ENCODE measurements at places on chromosomes 11 and 22. TPM values are rescaled to one million over a fixed set of nuclear protein-coding genes. Genes with fewer than 3 reads are reported as not detected.

Gene OSBP2
- 0.42 TPM for total RNA-seq

Gene APOBEC3B
- total RNA-seq, result 13.3 TPM

Gene RAB3IL1
- total RNA-seq, result not detected

Gene ASCC2
- total RNA-seq, result 86.5 TPM

Gene UCP2
- total RNA-seq, result 218 TPM

Gene WNT11
- 0.26 TPM for total RNA-seq

Gene BACE1
- total RNA-seq, result 1.0 TPM

Gene OR52E8
- not detected for total RNA-seq

Gene VPREB1
- not detected for total RNA-seq

Gene KCTD14
- 0.21 TPM for total RNA-seq

Gene BTBD18
- total RNA-seq, result not detected

Gene SLC25A18
- total RNA-seq, result not detected

Gene OR51B4
- total RNA-seq, result not detected

Gene DUSP8
- total RNA-seq, result 0.13 TPM

Gene OR5B21
- 0.40 TPM for total RNA-seq

Gene APOC3
- total RNA-seq, result not detected

Gene MS4A6E
- total RNA-seq, result not detected

Gene CACNA1I
- 0.74 TPM for total RNA-seq

Gene CAPN1
- 170 TPM for total RNA-seq

Gene LRRC56
- 1.9 TPM for total RNA-seq

Gene MS4A6A
- not detected for total RNA-seq

Gene MRGPRX4
- not detected for total RNA-seq

Gene CD81
- 145 TPM for total RNA-seq

Gene APBB1
- total RNA-seq, result 51.7 TPM

Gene CDC45
- total RNA-seq, result 94.3 TPM

Gene TNNT3
- total RNA-seq, result 2.6 TPM

Gene TSSK2
- not detected for total RNA-seq

Gene TEX54
- total RNA-seq, result not detected

Gene PIWIL4
- 0.39 TPM for total RNA-seq

Gene SLC22A8
- not detected for total RNA-seq

Gene THY1
- not detected for total RNA-seq

Gene IFT27
- 27.2 TPM for total RNA-seq

Gene AIFM3
- total RNA-seq, result 0.37 TPM

Gene OR10A2
- total RNA-seq, result not detected

Gene TRPC6
- total RNA-seq, result not detected

Gene MISFA
- not detected for total RNA-seq

Gene RASL10A
- total RNA-seq, result 1.4 TPM

Gene UBE2L3
- total RNA-seq, result 69.6 TPM

Gene SPI1
- not detected for total RNA-seq

Gene APOL3
- 77.1 TPM for total RNA-seq

Gene IL17RA
- 43.4 TPM for total RNA-seq

Gene C11orf91
- not detected for total RNA-seq

Gene MS4A4A
- total RNA-seq, result not detected

Gene RAG2
- total RNA-seq, result not detected

Gene DEPDC7
- 1.2 TPM for total RNA-seq

Gene PHOX2A
- total RNA-seq, result not detected

Gene OR8J3
- not detected for total RNA-seq

Gene UCP3
- 2.9 TPM for total RNA-seq

Gene ALG9
- total RNA-seq, result 29.2 TPM

Gene RIMBP3B
- total RNA-seq, result 0.68 TPM

Measured in activated CD8-positive, alpha-beta T cell treated with anti-CD3 and anti-CD28 coated beads, Interleukin-2, amount 10 ng/mL, durations not matched to agents 7 days and 5 days (primary cell).